ENCODE measurements at places on chromosomes 5 and 9.
A peak's percentile ranks its signal among the peaks of the same experiment; 100 is the strongest.

DNA sequence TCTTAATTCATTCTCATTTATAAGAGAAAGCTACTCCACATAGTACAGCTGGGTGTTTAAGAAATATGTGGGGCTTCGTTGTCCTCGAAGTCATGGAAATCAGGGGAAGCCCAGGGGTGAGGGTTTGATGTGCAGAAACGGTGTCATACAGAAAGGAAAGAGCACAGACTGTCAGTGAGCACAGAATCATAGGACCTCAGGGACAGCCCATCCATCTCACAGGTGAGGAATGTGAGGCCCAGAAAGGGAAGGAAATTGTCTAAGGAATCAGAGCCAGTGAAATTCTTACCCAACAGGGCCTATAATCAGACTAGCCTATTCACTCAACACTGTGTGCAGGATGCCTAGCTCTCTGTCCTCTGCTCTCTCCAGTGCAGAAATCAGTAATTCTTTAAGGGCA lies 535.6 kb downstream of the SPOCK1 start:
- DNase-seq, result no peak

- no peak for DNase-seq
Measured at GRCh38 chr9:35774907-35775635, 16.3 kb upstream of the NPR2 start.

DNA sequence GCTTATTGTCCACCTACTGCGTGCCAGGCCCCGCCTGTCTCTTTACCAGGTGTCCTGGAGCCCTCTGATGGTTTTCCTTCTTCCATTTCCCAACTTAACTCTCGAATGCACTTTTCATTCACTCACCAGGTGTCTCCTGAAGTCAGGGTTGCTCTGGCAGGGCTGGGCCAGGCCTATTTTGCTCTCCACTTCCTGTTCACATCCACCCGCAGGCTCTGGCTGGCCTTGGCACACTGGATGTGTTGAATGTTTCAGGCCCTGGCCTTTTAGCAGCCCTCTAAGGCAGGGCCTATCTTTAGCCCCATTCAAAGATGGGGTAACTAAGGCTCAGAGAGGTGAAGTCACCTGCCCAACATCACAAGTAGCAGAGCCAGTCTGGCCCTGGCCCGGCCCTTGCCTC lies 16.4 kb downstream of the LRRC8A start:
- no peak for DNase-seq

GRCh38 chr5:75381456-75381855 lies 44.4 kb downstream of the HMGCR start:
- no peak for DNase-seq

DNA sequence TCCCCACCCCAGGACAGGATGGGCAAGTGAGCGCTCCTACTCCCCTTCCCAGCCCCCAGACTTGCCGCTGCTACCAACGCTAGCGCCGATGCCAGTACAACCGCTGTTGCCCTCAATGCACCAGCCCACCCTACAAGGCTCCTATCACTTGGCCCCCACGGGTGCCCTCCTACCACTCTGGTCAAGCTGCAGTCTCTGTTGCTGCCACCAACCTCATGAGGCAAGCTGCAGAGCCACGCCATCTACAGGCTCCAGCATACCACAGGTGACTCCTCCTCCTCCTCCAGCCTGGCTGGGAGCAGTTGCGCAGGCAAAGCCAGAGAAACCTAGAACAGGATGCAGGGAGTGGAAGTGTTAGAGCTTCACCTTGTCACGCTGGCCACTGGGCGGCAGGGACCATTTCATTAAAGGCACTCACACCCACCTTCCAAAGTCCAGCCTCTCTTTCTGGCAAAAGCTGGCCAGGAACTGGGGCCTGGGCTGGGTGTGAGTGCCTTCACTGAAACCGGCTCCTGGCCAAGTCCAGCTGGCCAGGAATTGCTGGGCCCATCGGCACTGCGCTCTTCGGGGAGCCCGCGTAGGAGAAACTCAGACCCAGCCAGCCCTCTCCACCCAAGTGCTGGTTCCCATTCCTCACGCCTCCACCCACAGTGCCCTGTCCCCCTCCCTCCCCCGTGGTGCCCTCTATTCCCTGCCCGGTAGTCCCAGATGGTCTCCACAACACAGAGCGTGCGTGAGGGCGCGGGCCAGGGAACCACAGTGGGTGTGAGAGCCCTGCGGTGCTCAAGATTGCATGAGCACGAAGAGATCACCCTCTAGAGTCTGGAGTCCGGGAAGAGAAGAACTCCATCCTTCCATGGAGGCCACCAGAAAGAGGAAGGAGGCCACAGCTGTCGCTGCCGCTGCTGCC lies 1.6 kb upstream of the PCAT7 start:
- no peak for DNase-seq

GRCh38 chr9:88826181-88826580 lies 165.1 kb upstream of the S1PR3 start:
- no peak for DNase-seq

DNA sequence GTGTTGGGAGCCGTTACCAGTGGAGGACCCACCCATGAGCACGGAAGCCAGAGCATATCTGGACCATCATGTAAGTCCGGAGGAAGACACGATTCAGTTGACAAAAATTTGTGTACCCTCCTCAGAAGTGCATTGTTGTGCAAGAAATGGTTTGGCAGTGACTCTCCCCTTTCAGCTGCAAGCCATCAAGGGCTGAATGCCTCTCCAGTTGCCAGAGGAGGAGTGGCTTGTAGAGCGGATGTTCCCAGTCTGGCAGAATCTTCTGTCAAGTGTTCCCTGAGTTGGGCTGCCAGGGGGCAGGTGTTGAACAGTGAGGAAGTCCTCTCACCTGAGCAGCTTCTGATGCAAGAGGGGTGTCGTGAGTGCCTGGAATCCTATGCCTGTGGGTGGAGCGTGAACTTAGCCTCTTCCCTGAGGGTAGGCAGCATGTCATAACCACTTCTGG lies 27.6 kb upstream of the CDKN2AIPNL start:
- DNase-seq, result peak; percentile 42

DNA sequence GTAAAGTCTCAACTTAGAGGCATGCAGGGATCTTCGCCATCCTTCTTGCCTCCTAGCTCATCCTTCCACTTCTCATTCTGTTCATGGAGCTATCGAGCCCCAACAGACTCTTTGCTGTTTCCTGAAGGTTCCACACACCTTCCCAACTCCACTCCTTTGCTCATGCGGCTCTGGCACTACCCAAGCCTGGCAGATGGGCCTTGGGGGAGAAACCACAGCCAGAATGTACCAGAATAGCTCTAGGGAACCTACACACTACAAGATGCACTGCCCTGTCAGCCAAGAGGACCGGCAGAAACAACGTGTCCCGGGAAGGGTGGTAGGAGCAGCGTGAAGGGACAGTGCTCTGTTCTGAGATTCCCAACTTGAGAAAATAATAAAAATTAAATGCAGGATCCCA lies 178.9 kb downstream of the GABBR2 start:
- DNase-seq, result no peak

GRCh38 chr5:6457592-6457991 lies 8.9 kb downstream of the UBE2QL1 start:
- DNase-seq, result no peak

- DNase-seq, result no peak
Measured at GRCh38 chr5:90955001-90955635, 396.5 kb downstream of the ADGRV1 start.

DNA sequence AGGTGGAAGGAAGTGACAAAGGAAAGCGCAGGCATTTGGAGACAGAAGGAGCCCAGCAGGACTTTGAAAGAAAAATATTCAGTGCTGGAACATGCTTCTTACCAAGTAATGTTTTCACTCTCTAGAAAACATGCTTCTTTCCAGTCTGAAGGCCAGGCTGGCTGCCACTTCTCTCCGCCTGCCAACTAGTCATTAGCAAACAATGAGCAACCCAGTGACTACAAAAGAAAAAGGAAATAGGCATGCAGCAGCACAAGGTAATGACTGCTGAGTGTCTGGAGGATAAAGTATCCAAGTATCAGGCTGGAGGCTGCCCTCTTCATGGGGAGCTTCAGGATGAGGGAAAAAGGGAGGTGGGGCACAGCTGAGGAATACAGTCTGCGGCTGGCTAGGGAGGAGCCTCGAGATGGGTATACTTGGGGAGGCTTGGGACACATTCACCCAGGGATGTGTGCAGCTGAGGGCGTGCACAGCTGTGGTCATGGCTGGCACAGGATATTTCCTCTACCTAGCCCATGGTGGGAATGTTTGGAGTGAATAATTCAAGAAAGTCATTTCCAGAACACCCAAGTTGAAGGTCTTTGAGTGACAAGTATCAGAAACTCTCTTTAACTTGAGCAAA lies 161.5 kb upstream of the KIF2A start:
- no peak for DNase-seq

GRCh38 chr5:148909040-148909439 lies 82.6 kb downstream of the ADRB2 start:
- peak; percentile 91 for DNase-seq

DNA sequence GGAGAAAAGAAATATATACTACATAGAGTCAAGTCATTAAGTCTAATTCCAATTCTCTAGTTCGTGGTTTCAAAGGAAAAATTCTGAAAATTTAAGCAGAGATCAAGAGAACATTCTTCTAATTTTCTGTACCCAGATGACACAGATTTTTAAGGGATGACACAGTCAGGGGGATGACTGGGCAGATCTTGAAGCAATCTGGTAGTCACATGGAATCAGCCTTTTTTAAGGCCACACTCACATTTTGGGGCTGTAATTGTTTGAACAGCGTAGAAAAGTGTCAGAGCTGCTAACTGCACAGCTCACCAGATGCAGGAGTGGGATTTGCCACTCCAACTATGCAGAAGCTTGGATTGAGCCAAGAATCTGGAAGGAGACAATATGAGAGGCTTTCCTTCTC lies 20.4 kb downstream of the PDE4D start:
- peak; percentile 54 for DNase-seq

GRCh38 chr5:111296570-111296969 lies 72.4 kb downstream of the CAMK4 start:
- no peak for DNase-seq

DNA sequence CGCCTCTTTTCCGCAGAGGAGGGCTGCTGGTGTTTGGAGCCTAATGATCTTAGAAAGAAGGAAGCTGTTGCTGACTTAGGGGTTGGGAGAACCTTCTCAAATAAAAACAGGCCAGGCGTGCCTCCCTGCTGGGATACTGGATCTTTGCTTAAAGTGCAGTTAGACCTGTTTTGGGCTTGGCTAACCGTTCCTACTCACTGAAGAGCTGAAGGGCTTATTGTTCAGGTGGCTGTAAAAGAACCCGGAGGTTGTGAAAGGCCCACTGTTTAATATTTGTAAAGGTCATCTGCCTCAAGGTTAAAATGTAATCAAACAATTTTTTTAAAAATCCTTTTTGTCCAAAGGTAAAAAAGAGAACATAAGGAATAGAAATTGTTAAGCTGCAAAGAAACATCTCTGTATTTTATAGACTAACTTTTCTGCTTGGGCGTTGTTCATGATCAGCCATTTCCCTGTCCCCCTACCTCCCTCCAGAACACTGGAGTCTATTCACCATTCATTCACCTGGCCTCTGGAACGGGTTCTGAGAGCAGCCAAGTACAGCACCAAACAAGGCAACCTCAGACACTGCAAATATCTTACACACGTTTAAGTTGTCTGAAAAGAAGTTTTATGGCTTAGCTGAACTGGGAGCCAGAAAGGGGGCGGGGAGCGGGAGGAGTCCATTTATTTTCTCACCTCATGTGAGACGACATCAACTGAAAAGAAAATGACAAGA lies 18.6 kb upstream of the MTMR12 start:
- no peak for DNase-seq

DNA sequence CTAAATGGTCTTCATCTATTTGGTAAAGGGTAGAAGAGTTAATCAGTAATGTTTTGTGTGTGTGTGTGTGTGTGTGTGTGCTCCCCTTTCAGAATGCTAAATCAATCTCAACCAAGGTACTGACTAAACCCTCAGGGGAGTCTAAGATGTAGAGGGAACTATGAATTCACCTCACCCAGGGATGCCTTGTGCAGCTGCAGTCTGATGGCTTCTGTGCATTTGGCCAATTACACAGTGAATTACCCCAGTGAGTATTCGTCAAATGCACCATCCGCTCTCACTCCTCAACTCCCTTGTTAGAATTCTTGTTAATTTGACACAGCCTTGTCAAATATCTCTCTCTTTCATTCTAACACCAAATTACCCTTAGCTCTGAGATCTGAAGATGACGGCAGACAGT lies 234.6 kb downstream of the GABRB2 start:
- no peak for DNase-seq

- no peak for DNase-seq
Measured at GRCh38 chr5:156380848-156381247, 53.9 kb downstream of the SGCD start.

DNA sequence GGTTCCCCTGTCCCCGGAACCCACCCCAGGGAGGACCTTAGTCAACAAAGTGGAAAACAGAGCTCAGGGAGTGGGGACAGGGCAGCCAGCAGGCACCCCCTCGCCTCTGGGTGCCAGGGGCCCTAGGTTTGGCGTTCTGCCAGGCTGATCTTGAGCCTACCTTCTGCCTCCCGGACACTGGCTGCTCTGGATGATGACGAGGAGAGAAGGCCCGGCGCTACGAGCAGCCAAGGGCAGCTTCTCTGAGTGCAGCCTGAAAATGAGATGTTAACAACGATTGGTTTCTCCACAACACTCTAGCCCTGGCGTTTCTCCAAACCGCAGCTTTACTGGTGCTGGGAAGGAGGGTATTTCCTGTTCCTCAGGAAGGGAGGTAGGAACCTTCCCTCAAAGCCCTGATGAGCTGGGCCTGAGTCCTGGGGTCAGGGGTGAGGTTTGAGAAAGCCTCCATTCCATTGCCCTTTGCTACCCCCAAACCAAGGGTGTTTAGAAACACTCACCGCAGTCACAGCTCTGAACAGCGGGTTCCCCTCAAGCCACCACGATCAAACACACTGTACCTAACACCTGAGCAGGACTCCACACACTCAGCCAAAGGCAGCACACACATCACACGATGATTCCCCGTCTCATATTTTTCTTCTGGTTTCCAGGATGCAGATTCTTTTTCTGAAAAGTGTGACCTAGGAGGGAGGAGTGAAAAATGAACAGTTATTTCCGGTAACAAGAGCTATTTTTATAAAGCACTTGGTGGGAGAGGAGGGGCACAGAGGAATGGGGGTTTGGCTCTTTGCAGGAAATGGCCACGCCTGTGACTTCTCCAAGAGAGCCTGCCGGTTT lies at the start of gene STING1:
Gene STING1 (minus strand): TSS at position 709 of the 840 bp plus-strand sequence. CDS start 1,054 bp downstream, outside the sequence.
- peak; percentile 87 for DNase-seq

DNA sequence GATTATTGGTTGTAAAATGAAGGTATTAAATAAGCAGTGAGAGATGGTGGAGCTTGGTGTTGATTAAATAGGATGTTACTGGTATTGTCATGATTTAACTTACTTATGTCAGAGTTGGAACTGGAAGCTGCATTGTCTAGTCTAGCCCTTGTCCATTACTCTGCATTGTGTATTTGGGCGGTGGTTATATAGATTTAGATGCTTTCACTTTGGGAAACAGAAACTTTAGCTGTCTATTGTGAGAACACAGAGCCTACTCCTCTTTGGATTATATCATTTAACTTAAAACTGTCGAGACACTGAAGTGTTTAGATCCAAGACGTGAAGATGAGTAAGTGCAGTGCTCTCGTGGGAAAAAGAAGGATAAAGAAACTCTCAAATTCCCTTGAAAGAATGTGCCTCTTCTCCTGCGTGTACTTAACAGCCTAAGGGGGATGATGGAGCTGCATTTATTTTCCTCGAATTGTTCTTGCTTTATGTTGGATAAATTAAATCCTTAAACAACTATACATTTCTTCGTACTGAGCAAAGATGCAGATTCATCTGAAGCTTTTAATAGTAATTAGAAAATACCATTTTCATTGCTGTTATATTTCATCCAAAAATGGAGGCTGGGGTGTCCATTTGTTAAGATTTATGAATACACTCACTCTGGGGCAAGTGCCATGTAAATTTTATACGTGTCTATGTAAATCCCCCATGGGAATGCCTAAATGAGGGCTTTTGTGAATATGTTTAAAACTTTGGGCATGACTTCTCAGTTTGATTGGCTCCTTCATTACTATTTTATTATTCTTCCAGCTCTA lies 21.6 kb downstream of the FBXL7 start:
- peak; percentile 46 for DNase-seq

Data from foreskin melanocyte (primary cell).